Fibroblast of mammary gland (primary cell): ENCODE measurements at places on chromosomes 16 and 17.

DNA sequence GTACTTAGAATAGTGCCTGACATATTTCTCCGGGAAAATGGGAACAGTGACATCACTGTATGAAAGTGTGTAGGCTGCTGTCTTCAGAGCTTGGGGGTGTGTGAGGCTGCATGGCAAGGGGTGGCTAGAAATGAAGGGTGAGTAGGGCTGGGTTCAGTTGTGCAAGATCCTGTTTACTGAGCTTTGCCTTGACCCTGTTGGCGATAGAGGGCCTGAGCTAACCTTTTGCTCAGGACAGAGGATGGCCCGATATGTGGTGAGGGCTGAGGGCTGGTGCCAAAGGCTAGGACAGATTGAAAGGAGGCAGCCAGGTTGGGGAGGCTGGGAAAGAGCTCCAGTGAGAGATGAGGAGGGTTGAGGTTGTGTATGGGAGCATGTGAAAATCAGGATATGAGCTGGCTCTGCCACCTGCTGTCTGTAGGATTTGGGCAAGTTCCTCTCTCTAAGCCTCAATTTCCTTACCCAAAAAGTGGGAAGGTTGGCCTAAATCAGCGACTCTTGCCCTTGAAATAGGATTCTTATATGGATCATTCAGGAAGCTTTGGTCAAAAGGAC, 6.0 kb upstream of the CCL1 start:
- DNase-seq, result no peak

DNA sequence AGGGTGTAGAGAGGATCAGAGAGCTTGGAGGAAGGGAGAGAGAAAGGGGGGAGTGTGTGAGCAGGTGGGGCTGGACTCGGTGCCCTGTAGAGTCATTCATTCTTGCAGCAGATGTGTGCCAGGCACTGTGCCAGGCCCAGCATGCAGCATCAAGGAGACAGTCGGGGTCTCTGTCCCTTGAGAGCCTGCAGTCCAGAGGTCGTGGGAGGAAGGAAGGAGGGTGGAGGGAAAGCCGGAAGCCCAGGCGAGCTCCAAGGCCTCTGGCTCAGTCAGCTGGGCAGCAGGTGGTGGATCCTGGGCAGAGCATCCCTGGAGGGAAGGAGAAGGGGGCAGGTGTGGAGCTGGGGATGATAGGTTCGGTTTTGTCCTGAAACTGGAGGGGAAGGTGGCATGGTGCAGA, 27.5 kb downstream of the EPN2 start:
- DNase-seq, result no peak

DNA sequence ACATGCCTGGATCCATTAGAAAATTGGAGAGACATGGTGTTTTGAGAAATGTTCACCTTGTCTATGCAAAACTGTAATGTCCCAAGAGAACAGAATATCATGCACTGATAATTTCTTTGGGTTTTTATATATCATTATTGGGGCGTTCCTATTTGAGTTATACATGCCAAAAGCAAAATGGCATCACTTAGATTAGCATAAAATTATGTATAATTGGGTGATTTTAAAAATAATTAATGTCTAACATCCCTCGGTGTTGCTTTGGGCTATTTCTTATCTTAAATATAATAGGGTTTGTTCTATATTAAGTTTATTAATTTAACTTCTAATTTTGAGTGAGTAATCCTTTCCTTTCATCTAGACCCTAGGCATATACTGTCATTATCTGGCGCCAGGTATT, at the start of gene KRT28:
Gene KRT28 (minus strand): TSS at position 101 of the 400 bp plus-strand sequence. CDS start 66 bp downstream, at position 35.
- DNase-seq, result no peak

DNA sequence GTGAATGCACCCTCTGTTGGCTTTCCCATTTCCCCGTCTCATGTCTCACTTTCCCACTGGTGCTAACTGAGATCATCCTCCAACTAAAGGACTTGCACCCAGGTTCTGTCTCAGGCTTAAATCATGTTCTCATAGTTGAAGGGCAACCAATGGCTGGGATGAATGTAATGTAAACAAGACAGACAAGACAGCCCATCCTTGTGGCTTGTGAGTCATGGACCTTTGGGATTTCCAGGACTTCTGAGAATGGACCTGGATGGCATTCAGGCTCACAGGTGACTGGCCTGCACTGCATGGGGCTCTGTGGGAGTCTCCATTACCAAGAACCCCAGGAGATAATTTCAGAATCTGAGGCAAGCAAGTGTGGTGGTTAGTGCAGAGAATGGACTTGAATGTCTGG, 347.5 kb downstream of the HAPSTR1 start:
- no peak for DNase-seq

DNA sequence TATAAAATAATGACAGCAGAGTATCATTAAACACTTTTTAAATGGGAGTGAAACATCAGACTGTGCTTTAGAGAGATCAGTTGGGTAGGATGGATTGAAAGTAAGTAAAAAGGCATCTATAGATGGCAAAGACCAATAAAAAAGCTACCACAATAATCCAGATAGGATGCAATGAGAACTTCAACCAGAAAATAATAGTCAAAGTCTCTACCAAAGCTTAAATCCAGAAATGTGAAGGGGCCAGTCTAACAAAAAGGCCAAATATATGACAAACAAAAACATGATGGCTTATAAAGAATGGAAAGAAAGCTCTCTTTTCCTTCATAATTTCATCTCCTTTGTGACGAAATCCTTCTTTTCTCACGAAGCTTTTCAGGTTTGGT, 12.3 kb downstream of the KANSL1 start:
- no peak for DNase-seq

DNA sequence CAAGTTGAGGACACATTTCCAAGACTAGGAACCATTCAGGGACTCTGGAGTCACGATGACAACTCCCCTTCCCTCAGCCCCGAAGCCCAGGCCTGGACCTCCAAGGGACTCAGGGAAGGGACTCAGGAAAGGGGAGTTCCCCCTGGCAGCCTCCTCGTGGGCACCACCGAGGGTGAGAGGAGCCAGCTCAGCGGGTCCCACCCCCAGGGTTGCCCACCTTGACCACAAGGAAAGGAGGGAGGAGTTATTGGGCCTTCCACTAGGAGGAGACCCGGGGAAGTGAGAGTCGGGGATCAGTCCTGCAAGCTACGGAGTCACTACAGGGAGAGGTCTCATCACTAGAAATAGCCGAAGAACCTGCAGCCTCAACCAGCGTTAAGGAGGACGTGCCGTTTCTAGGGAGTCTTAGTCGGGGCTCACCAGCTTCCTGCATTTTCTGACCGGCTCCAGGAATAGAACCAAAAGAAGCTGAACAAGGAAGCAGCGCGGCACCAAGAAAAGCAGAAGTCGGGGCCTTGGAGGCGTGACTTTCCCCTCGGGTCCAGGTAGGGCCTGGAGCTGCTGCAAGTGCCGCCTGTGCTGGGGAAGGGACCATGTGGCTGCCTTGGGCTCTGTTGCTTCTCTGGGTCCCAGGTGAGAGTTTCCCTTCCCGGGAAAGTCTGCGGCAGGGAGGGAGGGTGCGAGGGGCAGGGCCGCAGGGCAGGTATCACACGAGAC, at the start of gene CD300A:
Gene CD300A (plus strand): TSS at position 524 of the 717 bp plus-strand sequence. CDS start 70 bp downstream, at position 594.
- no peak for DNase-seq

GRCh38 chr17:1022278-1023024, 25.5 kb downstream of the TIMM22 start:
- no peak for DNase-seq

- DNase-seq, result no peak
These were observed 445.6 kb upstream of the CA10 start for GRCh38 chr17:52604105-52604504.

DNA sequence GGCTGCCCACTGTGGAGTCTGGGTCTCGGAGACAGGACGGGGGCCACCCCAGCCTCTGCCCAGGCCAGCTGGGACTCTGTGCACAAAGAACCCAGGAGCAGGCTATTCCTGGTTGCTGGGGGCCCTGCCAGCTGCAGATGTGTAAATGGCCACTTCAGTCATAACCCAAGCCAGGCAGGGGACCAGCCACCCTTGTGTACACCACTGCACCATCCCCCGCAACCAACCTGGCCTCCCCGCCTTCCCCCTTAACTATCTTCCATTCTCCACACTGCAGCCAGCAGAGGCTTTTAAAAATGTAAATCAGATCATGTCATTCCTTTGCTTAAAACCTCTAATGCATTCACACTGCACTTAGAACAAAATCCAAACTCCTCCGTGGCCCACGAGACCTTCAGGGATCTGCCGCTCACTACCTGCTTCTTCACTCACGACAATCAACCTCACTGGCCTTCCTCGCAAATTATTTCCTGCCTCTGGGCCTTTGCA, 28.3 kb downstream of the RTN4RL1 start:
- no peak for DNase-seq

DNA sequence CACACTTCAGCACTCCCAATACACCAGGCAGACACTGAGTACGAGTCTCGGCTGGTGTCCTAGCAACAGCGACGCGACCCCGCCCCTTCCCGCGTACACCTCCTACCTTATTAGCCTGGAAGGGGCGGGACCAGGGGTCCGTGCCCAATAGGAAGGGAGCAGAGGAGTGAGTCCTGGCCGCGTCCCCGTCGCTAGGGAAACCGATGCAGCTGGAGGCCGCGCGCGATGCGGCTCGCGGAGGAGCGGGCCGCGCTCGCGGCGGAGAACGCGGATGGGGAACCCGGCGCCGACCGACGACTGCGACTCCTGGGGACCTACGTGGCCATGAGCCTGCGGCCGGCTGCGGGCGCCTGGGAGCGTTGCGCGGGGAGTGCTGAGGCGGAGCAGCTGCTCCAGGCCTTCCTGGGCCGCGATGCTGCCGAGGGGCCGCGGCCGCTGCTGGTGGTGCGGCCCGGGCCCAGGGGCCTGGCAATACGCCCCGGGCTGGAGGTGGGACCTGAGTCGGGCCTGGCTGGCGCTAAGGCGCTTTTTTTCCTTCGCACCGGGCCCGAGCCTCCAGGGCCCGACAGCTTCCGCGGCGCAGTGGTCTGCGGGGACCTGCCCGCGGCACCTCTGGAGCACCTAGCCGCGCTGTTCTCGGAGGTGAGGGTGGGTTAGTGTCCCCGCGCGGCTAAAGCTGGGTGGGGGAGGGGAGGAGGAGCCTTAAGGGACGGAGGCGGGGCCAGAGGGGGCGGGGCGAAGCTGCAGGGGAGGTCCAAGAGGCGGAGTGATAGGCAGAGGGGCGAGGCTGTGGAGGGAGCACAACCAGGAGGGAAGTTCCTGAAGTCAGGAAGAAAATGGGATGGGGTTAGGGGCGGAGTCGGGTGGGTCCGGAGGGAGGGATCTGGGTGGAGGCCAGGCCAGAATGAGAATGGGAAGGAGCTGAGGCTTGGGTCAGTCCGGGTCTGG, at the start of gene DNAH9:
Gene DNAH9 (plus strand): TSS at position 197 of the 948 bp plus-strand sequence. CDS start 29 bp downstream, at position 226.
- peak; percentile 60 for DNase-seq

DNA sequence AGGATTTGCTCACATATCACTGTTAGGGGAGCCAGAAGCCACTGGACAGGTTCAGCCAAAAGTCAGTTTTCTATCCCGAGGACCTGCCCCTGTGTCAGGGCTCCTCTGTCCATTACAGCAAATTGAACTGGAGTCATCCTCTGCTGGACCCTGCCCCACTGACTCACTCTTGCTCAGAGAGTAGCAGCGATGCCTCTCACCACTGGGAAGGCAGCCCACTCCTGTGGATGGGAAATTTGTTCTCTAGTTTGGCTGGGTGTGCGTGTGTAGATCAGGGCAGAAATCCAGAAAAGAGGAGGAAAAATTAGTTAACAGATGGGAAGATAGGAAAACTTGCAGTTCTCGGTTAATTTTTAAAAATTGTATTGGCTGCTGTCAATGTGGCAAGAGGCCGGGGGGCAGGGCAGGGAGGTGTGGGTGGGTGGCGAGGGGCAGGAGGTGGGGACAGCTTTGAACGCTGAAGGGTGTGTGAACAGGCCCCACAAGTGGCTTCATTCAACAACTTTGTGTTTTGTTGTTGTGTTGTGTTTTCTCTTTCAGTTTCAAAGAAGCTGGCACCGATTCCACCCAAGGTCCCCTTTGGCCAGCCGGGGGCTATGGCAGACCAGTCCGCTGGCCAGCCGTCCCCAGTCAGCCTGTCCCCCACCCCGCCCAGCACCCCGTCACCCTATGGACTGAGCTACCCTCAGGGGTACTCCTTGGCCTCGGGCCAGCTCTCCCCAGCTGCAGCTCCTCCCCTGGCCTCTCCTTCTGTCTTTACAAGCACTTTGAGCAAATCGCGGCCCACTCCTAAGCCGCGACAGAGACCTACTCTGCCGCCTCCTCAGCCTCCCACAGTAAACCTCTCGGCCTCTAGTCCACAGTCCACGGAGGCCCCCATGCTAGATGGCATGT, 33.6 kb downstream of the ELAC2 start:
- peak; percentile 99 for DNase-seq

DNA sequence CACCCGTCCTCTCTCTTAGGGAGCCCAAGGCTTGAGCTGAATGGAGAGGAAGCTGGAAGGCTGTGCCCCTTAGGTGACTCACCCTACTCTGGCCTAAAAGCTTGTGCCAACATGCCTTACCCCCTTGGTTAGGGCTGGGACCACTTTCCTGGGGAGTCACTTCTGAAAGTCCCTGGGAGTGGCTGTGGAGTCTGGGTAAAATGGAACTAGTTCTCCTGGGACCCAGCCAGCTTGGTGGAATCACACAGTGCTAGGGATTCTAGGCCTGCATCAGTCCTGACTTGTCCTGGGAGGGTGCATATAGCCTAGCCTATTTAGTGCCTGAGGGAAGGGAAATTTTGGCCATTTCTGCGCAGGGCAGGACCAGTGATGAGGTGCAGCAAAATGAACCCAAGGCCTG, 10.5 kb downstream of the MMP28 start:
- no peak for DNase-seq

- peak; percentile 17 for DNase-seq
These were observed 346.6 kb downstream of the SNX29 start for GRCh38 chr16:12323007-12323758.

GRCh38 chr16:1990351-1991134, 773 bp downstream of the SYNGR3 start:
- no peak for DNase-seq
